ENCODE measurements at places on chromosomes 7 and 10.

- DNase-seq: no peak
These were observed 93.6 kb downstream of the ANK3 start for GRCh38 chr10:60296073-60296472.

DNA sequence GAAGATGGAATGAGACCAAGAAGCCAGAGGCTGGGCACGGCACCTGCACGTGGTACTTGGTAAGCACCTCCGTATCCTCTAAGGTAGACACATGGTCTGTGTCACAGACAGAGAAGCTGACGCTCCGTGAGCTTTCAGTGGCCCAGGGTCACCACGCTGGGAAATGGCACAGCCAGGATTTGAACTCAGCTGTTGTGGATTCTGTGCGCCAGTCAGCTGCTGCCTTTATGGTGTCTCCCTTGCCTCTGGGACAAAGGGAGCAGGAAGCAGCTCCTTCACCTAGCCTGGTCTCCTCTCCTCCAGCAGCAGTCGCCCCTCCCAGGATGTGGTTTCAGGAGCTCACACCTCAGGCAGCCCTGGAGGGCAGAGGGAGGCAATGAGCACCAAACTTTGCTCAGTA lies 110.8 kb downstream of the ARHGAP22 start:
- DNase-seq: no peak

DNA sequence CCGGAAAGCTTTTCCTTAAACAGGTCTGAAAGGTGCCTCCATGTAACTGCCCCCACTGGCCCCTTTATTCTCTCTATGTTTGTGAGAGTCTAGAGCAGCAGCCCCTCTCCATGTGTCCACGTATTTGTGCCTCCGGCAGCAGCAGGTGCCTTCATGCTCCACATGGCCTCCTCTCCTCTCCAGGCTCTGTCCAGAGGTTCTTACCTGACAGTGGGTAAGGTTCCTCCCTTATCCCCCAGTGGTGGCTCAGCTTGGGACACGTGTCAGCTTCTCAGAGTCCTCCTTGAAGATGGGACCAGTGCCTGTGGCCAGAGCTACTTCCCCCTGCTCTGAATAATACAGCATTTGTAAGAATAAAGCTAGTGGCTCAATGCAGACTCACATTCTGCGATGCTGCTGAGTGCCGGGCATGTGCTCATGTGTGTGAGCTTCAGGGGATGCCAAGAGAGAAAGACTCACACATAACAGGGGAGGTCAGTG lies 7.9 kb downstream of the CALML3 start:
- no peak for DNase-seq

GRCh38 chr10:109306698-109307097 lies 616.6 kb downstream of the XPNPEP1 start:
- DNase-seq: no peak

GRCh38 chr7:1289666-1290025 lies 57.0 kb downstream of the UNCX start:
- DNase-seq: no peak

DNA sequence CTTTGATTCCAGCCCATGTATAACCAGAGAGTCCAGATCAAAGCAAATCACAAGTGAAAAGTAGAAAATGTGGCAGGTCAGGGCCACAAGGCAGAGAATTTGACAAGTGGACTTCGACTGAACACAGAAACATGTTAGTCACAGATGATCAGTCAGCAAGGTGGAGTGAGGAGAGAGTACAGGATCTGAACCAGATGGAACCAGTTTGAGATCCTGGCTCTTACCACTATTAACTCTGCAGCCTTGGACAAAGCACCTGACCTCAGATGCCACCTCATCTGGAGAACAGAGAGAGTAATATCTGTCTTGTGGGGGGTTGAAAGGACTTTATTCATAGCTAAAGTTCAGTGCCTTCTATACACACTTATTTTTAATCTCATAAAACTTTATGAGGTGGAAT lies 4.4 kb downstream of the MRLN start:
- DNase-seq: no peak

DNA sequence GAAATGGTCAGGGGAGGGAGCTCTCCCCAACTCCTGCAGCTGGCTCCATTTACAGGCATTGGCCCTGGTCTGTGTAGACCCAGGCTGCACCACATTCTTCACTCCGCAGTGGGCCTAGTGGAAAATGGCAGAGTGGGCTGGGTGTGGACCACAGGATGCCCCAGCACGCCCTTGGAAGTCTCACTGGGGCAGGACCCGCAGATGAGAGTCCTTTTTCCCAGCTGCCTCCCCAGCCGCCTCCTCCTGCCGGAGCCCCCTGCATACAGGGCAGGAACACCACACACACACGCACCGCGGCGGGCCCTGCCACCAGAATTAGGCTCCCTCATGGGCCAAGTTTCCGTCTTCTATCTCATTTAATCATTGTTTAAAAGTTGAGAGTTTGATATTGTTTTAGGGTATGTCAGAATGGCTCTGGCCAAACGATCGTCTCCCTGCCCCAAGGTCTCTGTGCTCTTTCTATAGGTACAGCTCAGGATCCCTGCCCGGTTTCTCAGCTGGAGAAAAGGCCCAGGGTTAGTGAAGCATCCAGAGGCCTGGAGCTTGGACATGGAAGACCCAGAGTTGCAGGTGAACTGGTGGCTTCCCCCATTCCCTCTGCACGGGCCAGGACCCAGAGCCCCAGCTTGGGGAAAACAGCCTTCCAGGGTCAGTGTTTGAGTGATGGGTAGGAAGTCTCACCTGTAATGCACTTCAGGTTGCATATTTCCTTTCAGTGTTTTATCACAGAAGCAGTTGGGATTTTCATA lies 42.0 kb downstream of the ZNF467 start:
- no peak for DNase-seq

DNA sequence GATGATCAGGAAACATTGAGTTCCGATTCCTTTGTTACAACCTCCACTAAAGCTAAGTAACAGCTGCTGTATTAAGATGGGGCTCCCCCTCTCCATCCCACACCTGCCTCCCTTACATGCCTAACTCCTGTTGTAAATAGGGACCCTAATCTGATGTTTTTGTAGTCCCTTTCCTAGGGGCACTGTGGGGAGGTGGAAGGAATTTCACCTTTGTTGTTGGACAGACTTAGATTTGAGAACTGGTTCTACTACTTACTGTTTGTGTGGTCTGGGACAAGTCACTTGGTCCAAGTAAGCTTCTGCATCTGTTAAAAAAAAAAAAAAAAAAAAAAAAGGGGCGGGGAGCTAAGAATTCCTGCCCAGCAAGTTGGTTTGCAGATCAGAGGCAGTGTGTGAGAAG lies 42.6 kb downstream of the KIAA1217 start:
- no peak for DNase-seq

- DNase-seq: no peak
These were observed 75.7 kb downstream of the VIPR2 start for GRCh38 chr7:159068893-159069448.

DNA sequence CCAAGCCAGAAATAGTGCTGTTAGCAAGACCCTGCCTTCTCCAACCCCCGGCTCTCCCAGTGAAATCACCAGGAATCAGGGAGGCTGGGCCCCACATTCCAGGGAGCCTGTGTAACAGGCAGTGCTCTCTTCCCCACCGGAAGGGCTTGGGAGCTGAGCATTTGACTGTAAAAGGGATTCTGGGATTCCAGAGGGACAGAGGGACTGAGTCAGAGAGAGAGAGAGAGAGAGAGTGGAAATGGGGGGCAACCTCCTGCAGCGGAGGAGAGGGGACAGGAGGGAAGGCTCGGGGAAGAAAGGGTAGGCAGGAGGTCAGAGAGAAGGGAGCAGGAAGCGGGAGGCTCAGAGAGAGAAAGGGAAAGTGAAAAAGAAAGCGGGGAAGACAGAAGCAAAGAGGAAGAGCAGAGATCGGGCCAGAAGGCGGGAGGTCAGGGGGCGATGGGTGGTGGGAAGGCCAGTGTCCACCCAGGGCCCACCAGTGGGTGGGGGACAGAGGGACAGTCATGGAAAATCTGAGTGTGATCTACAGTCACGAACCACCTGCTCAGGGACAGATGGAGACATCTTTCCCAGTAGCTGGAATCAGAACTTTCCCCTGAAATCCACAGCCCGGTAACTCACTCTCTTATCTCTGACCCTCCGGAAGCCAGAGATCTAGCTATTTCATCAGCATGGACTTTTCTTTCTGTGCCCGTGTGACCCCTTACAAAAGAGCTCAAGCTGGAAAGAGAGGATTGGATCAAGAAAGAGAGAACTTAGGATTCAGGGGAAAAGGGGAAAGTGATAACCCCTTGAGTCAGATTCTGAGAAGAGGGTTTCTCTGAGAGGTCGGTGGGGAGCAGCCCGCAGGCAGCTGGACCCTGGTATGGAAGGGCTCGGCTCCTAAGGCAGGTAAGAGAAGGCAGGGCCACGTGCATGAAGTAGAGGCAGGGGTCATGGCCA lies 4.6 kb upstream of the SERPINE1 start:
- DNase-seq: no peak

DNA sequence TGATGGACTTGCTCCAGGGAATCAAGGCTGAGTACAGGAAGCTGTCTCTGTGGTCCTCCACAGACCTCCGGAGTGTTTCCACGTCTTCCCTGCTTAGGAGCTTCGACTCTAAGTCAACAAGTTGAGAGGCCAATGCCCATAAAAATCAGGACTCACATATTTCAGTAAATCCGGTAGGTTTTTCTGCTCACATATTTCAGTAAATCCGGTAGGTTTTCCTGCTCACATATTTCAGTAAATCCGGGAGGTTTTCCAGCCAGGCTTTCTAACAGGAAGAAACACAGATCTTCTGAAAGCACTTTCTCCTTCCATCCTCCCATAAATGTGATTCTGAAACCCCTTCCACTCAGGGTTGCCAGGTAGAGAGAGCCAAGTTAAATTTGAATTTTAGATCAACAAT lies 340.1 kb upstream of the SHH start:
- DNase-seq: no peak

GRCh38 chr7:101804967-101805366 lies 12.5 kb upstream of the CUX1 start:
- DNase-seq: no peak

DNA sequence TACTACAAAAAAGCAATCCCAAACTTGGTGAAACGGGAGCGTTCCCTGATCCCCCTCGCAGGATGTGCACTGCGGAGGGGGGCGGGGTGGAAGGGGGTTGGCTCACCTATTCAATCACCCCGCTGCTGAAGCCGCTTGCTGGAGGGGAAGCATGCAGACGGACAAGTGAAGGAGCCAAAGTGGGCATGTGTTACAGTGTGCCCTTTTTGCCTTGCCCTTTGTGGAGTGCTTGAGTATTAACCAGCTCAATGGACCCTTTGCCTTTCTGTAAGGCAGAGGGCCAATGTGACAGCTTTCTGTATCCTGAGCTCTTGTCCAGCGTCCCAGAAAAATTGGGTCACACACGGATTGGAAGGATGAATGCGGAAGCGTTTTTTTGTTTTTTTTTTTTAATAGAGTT lies 348.9 kb upstream of the NPSR1 start:
- DNase-seq: no peak

DNA sequence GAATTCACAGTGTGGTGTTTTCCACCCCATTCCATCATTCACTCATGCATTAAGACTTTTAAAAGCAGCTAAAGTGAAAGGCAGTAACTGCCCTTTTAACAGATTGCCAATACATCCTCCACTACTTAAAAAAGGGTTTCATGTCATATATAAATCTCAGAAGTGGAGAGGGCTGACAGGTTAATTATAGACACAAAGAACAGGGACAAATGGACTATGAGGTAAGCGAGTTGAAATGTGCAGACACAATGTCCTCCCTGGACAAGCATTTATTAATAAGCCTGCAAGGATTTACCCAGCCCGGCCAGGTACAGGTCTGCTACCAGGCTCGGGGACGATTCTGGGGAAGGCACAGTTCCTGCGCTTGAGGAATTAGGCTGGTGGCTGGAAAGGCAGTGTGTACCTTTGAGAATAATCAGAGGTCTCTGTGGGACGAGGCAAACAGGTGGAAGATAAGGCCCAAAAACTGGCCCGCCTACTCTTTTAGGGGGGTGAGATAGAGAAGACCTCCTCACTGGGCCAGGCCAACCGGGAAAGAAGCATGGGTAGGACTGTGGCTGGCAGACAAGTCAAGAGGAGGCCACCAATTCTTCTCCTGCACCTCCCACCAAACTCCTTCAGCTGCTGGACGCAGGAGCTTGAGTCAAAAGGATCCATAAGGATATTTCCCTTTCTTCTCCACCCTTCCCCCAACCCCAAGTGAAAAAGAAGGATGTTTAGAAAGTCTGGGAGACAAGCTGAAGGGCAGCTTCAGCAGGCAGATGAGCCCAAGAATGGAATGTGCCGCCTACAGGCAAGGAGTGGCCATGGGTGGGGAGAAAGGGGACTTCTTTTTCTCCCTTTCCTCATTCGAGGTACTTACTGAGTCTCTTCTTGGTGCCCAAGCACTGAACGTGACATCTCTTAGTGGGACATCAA lies 1.5 kb downstream of the PDLIM1 start:
- DNase-seq: no peak

- no peak for DNase-seq
These were observed 2.0 kb downstream of the CLEC5A start for GRCh38 chr7:141944811-141945210.

- DNase-seq: no peak
These were observed 197.1 kb downstream of the PHTF2 start for GRCh38 chr7:77995717-77996116.

- DNase-seq: no peak
These were observed 55.8 kb upstream of the PFKFB3 start for GRCh38 chr10:6146921-6147320.

DNA sequence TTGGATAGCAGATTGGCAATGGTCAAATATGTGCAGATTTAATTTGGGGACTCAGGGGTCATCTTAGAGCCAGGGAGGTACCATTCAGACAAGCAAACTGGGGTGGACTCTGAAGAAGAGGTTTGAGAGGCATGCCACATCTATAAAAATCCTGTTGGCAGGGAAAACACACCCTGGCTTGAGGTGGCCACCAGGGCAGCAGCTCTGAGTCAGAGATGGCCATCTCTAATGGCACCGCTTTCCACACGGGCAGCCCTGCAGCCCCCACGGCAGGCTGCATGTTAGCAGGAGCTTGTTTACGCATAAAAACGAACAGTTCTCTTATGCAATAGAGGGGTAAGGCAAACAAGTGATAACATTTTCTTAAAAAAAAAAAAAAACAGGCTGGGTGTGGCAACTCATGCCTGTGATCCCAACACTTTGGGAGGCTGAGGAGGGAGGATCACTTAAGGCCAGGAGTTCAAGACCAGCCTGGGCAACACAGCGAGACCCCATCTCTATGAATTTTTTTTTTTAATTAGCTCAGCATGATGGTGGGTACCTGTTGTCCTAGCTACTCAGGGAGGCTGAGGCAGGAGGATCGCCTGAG lies 14.9 kb downstream of the DLG5 start:
- no peak for DNase-seq

- DNase-seq: no peak
These were observed 74.7 kb upstream of the UNC5B start for GRCh38 chr10:71137701-71138100.

GRCh38 chr7:123366626-123367025 lies 166.9 kb upstream of the SLC13A1 start:
- no peak for DNase-seq

Measured in stimulated activated CD8-positive, alpha-beta memory T cell treated with anti-CD3 and anti-CD28 coated beads, Interleukin-7, amount 100 ng/mL, for 24 hours (primary cell).